GM23338 (cell line): ENCODE measurements at places on chromosomes 3 and 15. TPM values are rescaled to one million over a fixed set of nuclear protein-coding genes. Genes with fewer than 3 reads are reported as not detected.
A peak's percentile ranks its signal among the peaks of the same experiment; 100 is the strongest.

DNA sequence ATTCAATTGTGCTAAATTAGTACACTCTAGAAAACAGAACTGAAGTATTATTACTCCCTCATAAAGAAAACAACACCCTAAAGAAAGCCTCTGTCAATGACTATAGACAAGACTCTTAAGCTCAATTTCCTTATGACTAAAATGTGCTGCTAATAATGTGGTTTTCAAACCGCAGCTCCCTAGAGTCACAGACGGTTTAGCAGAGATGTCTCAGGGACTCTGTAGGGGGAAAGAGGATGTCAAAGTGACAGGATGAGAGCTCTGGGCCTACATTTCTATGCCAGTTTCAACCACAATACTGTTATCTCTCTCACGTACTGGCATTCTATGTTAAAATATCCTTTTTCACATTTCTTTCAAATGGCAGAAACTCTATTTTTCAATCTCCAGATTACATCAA, 37.6 kb upstream of the WDR49 start:
- H3K4me1 ChIP-seq, result peaks cover 38% of the 10 kb centered on the region
- DNase-seq, result no peak
- H3K36me3 ChIP-seq, result peaks cover 8% of the 10 kb centered on the region; the same call in 1 of the 2 replicates
- no peak overlapping the region for H3K27ac ChIP-seq
- H3K4me3 ChIP-seq, result no peak overlapping the region

The RBPMS2 gene
- total RNA-seq, result 36.9 and 53.3 TPM in 2 replicates

GRCh38 chr15:34336991-34337556, 507 bp downstream of the SLC12A6 start:
- peak overlapping the region; percentile 81 for H3K27ac ChIP-seq
- no peaks in the 10 kb centered on the region for H3K27me3 ChIP-seq
- H3K4me1 ChIP-seq, result peaks cover 19% of the 10 kb centered on the region
- DNase-seq, result peak; percentile 43

DNA sequence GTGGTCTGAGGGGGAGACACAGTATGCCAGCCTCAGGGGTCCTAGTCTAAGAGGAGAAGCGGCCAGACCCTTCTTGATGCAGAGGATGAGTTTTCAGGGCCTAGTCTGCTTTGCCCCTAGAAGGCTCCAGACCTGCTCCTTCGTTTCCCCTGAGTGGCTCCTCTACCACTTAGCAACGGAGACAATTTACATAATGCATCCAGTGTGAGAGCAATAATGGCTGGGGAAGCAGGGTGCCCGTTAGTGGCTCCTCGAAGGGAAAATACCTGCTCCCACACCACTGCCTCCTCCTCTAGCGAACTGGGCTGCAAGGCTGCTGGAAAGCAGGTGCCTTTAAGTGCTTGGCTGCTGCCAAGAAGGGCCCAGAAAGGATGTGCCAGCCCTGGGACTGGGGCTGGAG, 38.9 kb downstream of the CACNA2D2 start:
- no peaks in the 10 kb centered on the region for H3K27me3 ChIP-seq
- no peak overlapping the region for H3K4me3 ChIP-seq
- no peaks in the 10 kb centered on the region for H3K36me3 ChIP-seq
- H3K27ac ChIP-seq, result no peak overlapping the region
- H3K4me1 ChIP-seq, result no peaks in the 10 kb centered on the region

The CATSPER2 gene
- 1.1 and 4.4 TPM in 2 replicates for total RNA-seq

The POTEB2 gene
- total RNA-seq, result not detected in 2 replicates

DNA sequence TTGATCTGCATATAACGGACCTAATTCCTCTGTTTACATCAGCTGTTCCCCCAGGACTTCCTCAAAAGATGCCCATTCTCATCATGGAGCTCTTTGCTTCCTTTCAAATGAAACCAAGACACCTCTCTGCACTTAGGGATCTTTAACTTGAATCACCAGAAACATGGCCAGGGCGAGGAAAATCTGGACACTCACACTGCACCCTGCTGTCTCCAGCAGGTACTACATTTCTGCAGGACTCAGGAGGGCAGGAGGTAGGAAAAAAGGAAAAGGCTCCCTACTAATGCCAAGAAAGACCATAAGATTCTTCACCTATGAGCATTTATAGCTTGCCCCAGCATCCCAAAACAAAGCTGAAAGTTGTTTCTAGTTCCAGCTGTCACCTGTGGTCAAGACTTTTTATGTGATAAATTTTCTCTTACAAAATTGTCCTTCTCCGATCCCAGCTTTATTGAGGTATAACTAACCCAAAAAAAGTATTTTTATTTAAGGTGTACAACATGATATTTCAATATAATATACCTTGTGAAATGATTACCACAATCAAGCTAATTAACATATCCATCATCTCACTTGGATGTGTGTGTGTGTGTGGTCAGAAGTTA, 87.3 kb upstream of the C15orf61 start:
- no peak overlapping the region for H3K27ac ChIP-seq
- peaks cover 15% of the 10 kb centered on the region for H3K4me1 ChIP-seq
- DNase-seq, result peak; percentile 74
- H3K4me3 ChIP-seq, result no peak overlapping the region
- no peaks in the 10 kb centered on the region for H3K27me3 ChIP-seq

The LSAMP gene
- 1.6 and 2.0 TPM in 2 replicates for total RNA-seq

The PDZRN3 gene
- total RNA-seq, result 11.0 and 14.0 TPM in 2 replicates

DNA sequence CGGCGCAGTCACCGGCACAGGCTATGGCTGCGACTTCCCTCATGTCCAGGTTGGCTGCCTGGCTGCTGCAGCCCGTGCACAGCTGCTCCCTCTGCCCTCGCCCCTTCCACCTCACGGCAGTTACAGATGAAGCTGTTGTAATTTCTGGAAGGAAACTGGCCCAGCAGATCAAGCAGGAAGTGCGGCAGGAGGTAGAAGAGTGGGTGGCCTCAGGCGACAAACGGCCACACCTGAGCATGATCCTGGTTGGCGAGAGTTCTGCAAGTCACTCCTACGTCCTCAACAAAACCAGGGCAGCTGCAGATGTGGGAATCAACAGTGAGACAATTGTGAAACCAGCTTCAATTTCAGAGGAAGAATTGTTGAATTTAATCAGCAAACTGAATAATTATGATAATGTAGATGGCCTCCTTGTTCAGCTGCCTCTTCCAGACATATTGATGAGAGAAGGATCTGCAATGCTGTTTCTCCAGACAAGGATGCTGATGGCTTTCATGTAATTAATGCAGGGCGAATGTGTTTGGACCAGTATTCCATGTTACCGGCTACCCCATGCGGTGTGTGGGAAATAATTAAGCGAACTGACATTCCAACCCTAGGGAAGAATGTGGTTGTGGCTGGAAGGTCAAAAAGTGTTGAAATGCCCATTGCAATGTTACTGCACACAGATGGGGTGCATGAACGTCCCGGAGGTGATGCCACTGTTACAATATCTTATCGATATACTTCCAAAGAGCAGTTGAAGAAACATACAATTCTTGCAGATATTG, 13.2 kb upstream of the GNB4 start:
- peak; percentile 30 for DNase-seq
- no peak overlapping the region for H3K27ac ChIP-seq
- H3K4me1 ChIP-seq, result no peaks in the 10 kb centered on the region
- no peak overlapping the region for H3K4me3 ChIP-seq

The TTC23 gene
- total RNA-seq, result 17.0 and 25.2 TPM in 2 replicates

DNA sequence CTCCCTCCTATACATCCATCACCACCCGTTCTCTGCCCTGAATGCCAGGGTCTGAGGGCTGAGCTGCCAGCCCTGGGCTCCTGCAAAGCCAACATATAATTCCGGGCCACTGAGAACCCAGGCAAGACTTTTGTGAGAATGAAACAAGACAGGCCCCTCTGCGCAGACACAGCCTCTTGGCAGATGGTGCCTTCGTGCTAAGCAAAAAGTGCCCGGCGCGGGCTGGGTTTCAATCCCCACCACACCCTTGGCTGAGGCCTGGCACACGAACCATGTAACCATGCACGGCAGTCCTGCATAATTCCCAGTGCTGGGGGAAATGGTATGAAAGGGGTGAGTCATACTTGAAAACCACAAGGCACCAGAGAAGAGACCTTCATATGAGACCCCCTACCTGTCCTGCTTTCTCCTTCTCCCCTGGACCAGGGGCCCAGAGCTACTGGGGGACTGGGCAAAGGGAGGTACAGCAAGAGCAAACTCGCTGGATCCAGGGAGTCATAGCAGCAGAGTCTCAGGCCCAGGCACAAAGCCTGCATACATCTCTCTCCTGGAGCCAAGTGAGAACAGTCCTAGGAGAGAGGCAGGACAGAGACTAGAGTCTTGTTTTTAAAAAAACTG, 26.1 kb upstream of the LOXL1 start:
- no peak overlapping the region for H3K27ac ChIP-seq
- H3K4me3 ChIP-seq, result no peak overlapping the region
- H3K4me1 ChIP-seq, result no peaks in the 10 kb centered on the region
- no peaks in the 10 kb centered on the region for H3K27me3 ChIP-seq
- no peak for DNase-seq

- peaks cover 10% of the 10 kb centered on the region; the same call in 1 of the 2 replicates for H3K4me1 ChIP-seq
- no peak overlapping the region for H3K4me3 ChIP-seq
- no peak for DNase-seq
- H3K27ac ChIP-seq, result no peak overlapping the region
Observed at GRCh38 chr3:60841355-60841754, 409.9 kb downstream of the FHIT start.

DNA sequence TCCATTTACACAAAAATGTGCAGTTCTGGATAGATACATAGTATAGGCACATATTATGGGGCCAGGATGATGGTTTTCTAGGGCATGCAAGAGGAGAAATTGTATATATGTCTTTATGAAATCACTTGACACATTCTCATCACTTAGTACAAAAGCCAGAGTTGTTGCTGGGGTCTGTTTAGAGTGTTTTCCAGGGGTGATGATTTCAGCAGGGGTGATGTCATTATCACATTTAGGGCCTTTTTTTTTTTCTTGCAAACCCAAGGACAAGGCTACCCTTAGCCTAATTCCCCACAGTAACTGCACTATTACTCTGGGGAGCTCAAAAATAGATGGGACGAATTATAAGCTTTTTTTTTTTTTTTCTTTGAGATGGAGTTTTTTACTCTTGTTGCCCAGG, 3.6 kb downstream of the ZNF589 start:
- H3K27me3 ChIP-seq, result no peaks in the 10 kb centered on the region
- H3K27ac ChIP-seq, result no peak overlapping the region
- H3K4me1 ChIP-seq, result peaks cover 35% of the 10 kb centered on the region
- H3K36me3 ChIP-seq, result peaks cover 40% of the 10 kb centered on the region

DNA sequence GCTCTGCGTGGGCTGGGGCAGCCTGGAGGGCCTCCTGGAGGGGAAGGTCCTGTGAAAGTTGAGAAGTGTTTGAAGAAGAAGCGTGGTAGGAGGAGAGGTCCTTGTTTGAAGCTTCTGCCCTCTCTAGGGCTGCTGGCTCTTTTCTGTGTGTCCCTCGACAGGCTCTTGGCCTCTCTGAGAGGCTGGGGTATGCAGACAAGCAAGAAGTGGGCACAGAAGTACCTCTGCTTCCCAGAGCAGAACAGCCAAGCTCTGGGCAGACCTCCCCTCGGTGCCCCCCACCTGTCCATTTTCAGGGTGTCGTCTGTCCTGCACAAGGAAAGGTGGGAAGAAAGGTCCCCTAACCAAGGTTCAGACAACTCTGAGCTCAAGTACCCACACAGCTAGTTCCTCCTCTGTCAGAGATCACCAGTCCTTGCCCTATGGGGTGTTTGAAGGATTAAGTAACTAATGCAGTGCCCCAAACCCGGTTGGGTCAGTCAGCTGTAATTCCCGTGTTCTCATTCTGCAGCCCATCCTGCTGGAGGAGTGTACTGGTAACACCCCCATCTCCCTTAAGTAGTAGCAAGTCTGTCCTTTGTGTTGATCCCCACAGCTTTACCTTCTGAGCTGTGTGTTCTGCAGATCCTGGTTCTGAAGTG, 6.3 kb downstream of the CSK start:
- no peaks in the 10 kb centered on the region for H3K36me3 ChIP-seq
- DNase-seq, result no peak
- no peaks in the 10 kb centered on the region for H3K27me3 ChIP-seq
- peaks cover 31% of the 10 kb centered on the region for H3K4me1 ChIP-seq

DNA sequence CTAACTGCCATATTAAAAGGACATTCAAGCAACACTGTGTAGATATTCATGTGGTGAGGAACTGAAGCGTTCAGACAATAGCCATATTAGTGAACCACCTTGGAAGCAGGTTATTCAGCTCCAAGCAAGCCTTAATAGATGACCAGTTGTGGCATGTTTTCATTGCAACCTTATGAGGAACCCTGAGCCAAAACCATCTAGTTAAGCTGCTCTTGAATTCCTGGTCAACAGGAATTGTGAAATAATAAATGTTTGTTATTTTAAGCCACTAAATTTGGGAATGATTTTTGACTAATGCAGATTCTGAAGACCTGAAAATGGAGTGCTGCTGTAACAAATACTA, 73.0 kb downstream of the SPRED1 start:
- H3K27ac ChIP-seq, result peak overlapping the region; percentile 39; the same call in 1 of the 2 replicates
- H3K36me3 ChIP-seq, result peaks cover 12% of the 10 kb centered on the region; the same call in 1 of the 2 replicates

DNA sequence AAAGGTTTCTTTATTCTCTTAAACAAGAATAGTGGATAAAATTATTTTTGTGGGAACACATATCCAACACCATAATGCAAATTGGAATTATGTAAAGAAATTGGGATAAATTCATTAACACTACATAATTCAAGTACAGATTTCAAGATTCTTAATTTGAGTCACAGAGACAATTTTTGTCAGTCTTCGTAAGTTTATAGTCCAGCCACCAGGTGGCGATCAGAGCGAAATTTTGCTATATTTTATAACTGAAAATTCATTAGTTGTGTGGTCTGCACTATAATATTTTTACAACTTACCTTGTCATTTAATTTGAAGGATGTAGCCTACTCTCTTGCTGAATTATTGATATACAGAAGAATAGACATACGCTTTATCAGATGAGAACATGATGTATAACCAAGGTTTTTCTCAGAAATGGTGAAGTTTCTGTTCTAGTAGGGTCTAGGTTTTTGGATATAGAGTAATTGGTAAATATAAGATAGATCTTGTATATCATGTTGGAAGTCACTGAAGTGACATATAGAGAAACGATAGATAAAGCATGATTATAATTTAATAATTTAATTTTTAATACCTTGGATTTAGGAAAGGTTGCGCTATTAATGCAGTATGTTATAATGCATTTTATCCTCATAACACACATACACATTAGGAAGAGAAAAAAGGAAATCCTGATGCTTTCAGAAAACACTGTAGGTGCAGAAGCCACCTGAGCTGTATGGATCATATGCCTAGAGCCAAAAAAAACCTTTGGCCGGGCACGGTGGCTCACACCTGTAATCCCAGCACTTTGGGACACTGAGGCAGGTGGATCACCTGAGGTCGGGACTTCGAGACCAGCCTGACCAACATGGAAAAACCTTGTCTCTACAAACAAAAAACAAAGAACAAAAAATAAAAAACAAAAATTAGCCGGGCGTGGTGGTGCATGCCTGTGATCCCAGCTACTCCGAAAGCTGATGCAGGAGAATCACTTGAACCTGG, 31.7 kb downstream of the PLSCR4 start:
- H3K4me3 ChIP-seq, result no peak overlapping the region
- no peaks in the 10 kb centered on the region for H3K27me3 ChIP-seq
- H3K4me1 ChIP-seq, result no peaks in the 10 kb centered on the region
